Stimulated activated CD8-positive, alpha-beta memory T cell treated with anti-CD3 and anti-CD28 coated beads, Interleukin-15, amount 100 ng/mL, for 4 hours (primary cell): ENCODE measurements at places on chromosomes 5 and 9.

GRCh38 chr5:95281226-95281625, 3.7 kb downstream of the MCTP1 start:
- DNase-seq, result no peak

- no peak for DNase-seq
Measured at GRCh38 chr5:6539060-6539459, 90.4 kb downstream of the UBE2QL1 start.

GRCh38 chr9:93677641-93678136, 101.3 kb downstream of the PHF2 start:
- DNase-seq, result no peak

GRCh38 chr5:38009749-38010358, 170.0 kb upstream of the GDNF start:
- DNase-seq, result no peak

DNA sequence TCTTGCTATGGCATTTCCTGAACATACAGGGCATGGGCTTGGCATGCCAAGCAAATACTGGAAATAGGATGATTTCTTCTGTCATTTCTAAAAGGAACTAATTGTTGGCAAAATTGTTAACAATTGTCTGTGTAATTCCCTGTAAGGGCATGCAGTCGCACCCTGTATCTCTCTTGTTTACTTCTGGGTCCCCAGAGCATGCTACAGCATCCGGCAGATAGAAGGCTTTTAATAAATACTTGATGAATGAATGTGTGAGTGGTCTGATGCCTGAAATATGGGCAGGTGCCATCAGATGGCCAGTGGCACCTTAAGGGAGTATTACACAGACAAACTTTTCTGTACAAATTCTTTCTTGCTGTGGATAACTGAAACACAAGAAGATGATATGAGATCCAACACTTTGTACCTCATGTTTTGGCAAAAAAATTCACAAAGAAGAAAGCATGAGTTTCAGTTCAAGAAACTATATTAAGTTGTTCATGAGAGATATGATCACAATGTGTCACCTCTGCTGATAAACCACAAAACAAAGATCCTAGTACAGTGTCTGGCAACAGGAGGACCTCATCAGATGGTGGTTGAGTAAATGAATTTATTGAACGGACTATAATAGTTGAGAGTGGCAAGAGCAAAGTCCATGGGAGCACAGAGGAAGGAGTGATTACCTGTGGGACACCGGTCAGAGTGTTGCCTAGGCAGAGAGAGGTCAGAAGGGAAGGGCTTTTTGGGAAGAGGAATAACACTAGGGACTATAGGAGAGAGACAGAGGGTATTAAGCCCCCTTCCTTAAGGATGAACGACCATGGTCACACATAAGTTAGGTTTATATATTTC, 194.2 kb downstream of the ATP10B start:
- no peak for DNase-seq

GRCh38 chr5:40685193-40685592, 5.5 kb downstream of the PTGER4 start:
- no peak for DNase-seq

- no peak for DNase-seq
Measured at GRCh38 chr5:61641748-61642565, 309.9 kb downstream of the ZSWIM6 start.

GRCh38 chr5:96004087-96004486, 42.4 kb upstream of the ELL2 start:
- no peak for DNase-seq

GRCh38 chr5:96716716-96717115, 54.5 kb downstream of the CAST start:
- no peak for DNase-seq

- no peak for DNase-seq
Measured at GRCh38 chr5:133967698-133968203, 674 bp downstream of the C5orf15 start.

DNA sequence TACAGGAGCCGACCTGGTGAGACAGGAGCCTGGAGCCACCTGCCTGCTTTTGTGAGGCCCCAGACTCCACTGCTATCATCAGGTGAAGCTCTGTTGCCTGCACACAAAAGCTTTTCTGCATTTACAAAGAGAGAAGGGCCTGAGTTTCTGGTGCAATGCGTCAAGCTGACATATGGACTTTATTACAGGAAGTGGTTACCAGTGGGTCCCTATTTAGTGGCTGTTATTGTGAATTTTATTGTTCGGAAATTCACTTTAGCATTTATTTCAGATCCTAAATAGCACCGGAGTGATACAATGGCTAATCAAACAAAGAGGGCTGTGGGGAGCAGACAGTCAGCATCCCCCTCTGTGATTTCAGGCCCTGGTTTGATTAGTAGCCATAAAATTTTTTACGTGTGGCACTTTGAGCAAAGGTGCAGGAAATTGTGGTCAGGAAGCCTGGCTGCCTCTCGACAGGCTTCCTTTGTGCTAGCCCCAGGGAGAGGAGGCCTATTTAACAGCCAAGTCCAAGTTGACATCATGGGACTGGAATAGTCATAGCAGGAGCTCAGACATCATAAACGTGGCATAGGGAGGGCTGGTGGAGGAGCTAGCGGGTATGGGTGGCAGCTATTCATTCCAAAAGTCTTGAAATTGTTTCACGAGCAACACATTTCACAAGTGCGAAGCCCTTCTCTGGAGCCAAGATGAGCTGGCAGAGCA, 8.4 kb downstream of the TGFBI start:
- DNase-seq, result no peak

DNA sequence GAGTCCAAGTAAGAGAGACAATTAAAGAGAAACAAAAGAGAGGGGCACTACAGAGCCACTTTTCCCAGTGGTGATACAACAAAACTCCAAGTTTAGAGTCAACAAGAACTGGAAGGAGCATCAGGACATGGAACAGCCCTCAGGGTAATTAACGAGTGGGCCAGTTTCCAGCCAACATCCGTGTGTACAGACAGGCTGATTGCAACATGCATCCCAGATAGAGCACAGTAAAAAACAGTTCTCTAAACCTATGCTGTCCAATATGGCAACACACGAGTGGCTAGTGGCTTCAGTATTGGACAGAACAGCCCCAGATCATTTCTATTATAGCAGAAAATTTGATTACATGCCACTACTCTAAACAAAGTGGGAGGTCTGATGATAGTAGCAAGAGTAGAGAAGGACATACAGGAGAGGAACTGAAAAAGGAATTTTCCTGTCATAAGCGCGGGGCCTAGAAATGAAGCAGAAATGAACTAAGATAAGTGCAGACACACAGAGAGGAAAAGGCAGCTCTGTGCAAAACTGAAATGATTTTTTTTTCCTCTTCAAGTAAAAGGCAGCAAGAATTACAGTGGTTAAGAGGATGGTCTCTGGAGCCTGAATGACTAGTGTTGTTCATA, 175.6 kb upstream of the CCNG1 start:
- no peak for DNase-seq

- DNase-seq, result no peak
Measured at GRCh38 chr5:118522626-118523025, 465.7 kb downstream of the DTWD2 start.

DNA sequence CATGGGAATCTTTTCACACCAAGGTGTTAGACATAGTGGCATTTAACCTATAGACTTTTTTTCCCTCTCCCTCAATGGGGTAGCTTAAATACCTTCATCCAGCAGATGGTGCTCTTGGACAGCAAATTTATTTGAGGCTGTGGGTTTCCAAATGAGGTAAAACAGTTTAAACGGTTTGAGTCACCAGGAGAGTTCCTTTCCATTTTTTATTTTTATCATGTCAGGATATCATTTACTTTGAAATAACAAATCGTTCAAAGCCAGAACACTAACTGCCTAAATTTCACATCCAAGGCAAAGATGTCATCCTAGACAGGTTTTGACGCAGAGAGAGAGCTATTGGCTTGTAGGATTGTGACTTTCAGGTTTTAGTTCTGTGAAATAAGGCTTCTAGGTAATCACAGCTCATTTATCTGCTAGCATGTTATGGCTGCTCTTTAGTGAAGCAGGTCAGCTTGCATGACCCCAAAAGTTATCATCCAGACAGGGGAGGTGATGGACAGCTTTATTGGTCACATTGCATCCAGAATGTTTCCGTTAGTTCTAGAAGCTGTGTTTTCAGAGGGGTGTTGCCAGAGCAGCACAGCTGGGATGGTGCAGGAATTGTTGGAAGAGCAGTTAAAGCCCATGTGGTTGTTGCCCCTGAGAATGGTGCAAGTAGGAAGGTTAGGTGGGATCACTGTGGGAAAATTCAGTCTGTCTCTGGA, 69.8 kb downstream of the KDM4C start:
- no peak for DNase-seq

DNA sequence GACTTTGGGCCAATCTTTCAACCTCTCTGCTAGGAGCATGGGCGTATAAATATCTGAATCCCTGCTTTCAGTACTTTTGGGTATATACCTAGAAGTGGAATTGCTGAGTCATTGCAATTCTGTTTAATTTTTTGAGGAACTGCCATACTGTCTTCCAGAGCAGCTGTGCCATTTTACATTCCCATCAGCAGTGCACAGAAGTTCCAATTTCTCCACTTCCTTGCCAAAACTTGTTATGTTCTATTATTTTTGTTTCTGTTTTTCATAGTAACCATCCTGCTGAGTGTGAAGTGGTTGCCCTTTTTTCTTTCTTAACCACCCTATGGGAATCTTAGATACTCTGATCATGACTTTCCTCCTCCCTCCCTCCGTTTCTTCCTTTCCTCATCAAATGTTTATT, 11.1 kb upstream of the CCIN start:
- DNase-seq, result no peak

DNA sequence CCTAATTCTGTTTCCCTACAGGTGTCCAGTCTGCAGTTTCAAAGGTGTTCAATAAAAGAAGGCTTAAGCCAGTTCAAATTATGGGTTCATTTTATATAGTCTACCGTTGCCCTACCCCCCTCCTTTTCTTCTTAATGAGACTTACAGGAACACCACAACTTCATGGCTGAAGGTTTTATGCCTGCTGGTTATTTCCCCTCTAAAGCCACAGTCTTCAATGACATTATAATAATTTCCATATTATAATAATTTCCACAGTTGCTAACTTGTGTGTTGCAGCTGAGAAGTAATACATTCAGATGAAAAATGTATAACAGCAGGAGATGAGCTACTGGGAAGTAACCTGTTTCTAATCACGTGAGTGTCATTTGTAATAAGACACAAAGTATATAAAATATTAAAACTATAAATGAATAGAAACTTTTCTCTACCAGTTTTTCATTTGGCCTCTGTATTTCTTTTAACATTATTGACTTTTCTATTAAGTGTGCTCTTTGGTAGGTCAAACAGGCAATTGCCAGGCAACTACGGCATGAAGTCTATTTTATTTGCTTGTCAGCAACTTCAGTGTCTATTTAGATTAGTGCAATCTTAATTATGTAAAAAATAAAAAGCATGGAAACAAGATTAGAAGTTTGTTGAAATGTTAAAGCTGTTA, 120.5 kb upstream of the HMHB1 start:
- no peak for DNase-seq

GRCh38 chr5:131212471-131213021, 41.8 kb downstream of the LYRM7 start:
- DNase-seq, result no peak

DNA sequence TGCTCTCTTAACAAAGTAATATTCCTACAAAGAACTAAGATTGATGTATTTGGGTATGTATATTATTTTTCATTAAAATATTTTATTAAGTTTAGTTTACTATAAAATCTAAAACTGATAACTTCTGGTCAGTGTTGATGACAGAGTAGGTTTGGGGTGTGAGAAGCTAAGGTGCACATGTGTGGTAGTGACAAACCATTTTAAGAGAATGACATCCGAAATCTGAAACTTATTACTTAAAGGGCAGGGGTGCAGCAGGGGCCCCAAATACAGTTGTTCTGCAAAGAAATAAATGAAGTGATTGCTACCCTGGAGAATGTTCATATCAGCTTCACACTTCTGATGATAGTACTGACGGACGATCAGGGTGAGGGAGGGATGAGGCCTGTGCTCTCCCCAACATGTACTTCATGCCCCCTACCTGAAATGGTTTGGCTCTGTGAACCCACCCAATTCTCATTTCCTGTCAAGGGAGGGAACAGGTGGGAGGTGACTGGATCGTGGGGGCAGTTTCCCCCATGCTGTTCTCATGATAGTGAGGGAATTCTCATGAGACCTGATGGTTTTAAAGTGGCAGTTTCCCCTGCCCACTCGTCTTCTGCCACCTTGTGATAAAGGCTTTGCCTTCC, 125.3 kb upstream of the RFX3 start:
- DNase-seq, result no peak

DNA sequence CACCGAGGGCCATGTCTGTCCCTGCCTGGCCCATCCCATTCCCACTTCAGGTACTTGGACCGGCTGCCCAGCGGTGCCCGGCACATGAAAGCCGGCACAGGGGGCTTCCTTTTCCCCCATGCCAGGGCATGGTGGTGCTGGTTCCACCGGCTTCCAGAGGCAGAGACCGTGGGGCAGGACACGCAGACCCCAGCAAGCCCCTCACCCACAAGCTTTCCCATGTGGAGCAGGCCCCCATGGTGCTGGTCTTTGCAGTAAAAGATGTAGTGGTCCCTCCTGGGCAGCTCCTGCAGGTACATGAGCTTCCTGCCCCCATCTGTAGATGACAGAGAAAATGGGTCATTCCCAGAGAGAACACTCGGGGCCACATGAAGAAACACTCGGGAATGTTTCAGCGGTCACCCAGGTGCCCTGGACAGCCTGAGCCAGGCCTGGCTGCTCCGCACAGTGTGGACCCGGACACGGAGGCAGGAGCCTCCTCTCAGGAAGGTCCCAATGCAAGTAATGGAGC, 2.0 kb downstream of the OBP2B start:
- DNase-seq, result no peak
